ENCODE measurements at places on chromosomes 7 and 10.

GRCh38 chr10:122657729-122658128 is 41.9 kb downstream of the C10orf120 start:
- DNase-seq: no peak

GRCh38 chr10:135601-136464 is 578 bp downstream of the ZMYND11 start:
- no peak for DNase-seq

DNA sequence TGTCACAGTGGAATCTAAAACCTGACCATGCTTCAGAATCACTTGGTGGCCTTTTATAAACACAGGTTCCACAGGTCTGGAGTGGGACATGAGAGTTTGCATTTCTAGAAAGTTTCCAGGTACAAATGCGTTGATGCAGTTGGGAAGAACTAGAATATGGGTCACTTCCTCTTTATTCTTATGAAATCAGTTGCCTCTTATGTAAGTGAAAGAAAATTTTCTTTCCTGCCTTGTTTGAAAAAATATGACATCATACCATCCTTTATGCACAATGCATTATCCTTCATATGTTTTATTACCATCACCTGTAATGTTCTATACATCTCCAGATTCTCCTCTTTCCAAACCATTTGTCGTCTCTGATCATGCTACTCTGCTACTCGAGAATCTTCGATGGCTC is 44.0 kb downstream of the PLXNA4 start:
- no peak for DNase-seq

GRCh38 chr7:3867863-3868262 is 566.8 kb downstream of the SDK1 start:
- DNase-seq: no peak

GRCh38 chr10:121332829-121333765 is 265.1 kb downstream of the FGFR2 start:
- no peak for DNase-seq

GRCh38 chr7:16913643-16914042 is 31.9 kb upstream of the AGR3 start:
- DNase-seq: no peak

- no peak for DNase-seq
These were observed 48.3 kb downstream of the ITIH5 start for GRCh38 chr10:7618461-7618860.

GRCh38 chr7:2158331-2159175 is 74.2 kb downstream of the MAD1L1 start:
- no peak for DNase-seq

DNA sequence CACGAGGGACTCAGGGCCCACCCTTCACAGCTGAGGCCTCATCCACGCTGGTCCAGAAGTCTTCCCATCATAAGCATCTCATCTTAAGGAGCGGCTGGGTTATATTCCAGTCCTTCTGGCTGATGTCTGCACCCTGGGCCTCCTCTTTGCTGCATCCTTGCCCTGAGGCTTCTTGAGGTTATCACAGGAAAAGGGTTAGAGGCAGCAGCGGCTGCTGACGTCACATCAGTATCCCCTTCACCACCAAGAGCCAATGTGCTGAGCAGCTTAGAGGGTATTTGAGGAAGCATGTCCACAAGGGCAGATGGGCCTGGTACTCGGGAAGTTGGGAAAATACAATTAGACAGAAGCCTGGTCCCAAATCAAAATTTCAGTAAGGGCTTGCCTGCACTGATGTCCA is 125.1 kb downstream of the PLXNA4 start:
- DNase-seq: no peak

DNA sequence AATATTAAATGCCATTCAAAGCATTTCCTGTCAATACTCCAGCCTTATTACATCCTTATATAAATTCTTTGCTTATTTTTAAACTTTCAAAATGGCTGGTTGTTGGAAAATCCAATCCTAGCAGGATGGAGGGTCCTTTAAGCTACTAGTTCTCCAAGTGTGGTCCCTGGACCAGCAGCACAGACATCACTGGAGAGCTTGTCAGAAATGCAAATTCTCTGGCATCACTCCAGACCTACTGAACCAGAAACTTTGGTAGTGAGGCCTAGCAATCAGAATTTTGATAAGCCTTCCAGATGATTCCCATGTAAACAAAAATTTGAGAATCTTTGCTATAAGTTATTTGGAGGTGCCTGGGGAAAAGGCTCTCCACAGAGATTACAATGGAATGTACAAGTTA is 43.8 kb downstream of the CALCR start:
- DNase-seq: no peak

GRCh38 chr7:85070967-85071628 is 115.8 kb downstream of the SEMA3D start:
- no peak for DNase-seq

DNA sequence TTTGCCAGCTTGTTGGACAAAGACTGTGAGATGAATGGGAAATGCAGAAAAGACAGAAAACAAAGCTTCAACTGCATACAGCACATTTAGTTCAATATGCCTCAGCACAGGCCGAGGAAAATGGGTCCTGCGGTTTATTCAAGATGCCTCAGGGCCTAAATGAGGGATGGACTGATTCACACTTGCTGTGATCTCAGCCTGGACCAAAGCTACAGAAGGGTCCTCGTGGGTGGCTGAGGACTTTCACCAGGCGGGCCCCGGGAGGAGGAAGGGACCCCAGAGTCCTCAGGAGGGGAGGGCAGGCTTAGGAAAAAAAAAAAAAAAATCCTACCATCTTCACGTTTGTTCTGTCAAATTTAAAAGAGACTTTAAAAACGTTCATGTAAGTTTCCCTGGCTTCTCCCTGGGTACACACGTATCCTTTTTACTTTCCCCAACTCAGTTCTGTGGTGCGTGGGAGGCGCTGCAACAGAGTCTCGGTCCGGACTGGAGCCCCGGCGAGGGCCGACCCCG is 624 bp upstream of the ZNF783 start:
- DNase-seq: peak; percentile 21

DNA sequence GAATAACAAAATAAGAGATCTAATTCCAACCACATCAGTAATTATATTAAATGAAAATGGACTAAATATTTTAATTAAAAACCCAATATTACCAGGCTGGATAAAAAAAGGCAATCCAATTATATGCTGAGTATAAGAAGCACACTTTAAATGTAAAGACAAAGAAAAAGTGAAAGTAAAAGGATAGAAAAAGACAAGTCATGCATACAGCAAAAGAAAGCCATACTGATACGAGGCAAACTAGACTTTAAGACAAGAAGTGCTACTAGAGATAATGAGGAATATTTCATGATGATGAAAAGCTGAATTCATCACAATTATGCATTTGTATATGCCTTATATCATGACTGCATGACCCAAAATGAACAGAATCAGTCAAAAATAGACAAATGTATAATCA is 628.6 kb downstream of the PHTF2 start:
- no peak for DNase-seq

- DNase-seq: no peak
These were observed at the start of gene FUOM for GRCh38 chr10:133357285-133358161. Gene FUOM, minus strand, starts transcription at chr10:133358019. Its CDS starts 12 bp downstream, at chr10:133358007.

GRCh38 chr7:132856416-132856815 is 225.5 kb downstream of the CHCHD3 start:
- no peak for DNase-seq

GRCh38 chr7:91336106-91336505 is 71.9 kb downstream of the FZD1 start:
- no peak for DNase-seq

DNA sequence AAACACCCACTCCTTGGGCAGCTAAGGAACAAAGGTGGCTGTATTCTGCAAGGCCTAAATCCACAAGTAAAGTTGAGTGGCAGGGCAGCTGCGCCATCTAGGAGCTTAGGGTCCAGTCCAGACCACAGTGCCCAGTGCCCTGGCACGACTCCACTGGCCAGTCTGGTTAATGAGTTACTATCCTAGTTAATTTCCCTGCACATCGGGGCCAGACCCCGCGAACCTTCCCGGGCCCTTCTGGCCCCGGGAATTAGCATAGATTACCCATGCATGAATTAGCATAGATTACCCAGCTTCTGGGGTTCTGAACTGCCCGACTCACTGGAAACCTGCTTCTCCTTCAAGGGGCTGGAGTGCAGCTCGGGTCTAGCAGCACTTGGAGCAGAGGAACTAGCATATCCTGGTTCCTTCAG is 3.2 kb upstream of the EMX2 start:
- DNase-seq: no peak

- no peak for DNase-seq
These were observed 128.3 kb upstream of the LSM8 start for GRCh38 chr7:118055647-118056046.

GRCh38 chr10:1160561-1161314 is 104.6 kb downstream of the WDR37 start:
- no peak for DNase-seq

DNA sequence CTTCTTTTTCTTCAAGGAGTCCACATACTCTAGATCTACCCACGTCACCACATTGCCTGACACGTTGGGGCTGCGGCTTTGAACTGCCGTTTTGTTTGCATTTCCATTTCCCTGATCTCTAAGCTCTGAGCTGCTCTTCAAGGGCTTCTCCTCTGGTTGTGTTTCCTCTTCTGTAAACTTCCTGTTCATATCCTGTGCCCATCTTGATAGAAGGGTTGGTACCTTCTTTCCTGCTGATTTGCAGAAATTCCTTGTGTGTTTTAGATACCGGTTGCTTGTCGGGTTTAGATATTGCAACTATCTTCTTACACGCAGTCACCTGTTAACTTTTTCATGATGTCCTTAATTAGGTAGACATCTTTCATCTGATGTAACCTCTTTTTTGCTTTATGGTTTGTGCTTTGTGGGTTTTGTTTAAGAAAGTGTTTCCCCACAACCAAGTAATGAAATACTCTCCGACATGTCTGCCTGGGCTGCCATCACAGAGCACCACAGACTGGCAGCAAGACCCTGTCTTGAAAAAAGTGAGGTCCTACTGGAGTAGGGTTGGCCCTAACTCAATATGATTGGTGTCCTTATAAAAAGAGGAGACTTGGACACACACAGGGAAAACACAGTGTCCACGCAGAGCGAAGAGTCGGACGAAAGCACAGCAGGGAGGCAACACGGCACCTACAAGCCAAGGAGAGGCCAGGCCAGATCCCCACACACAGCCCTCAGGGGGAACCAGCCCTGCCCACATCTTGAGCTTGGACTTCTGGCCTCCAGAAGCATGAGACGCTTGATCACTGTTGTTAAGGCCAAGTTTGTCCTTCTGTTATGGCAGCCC is 99.1 kb upstream of the PDGFA start:
- no peak for DNase-seq

- DNase-seq: no peak
These were observed 38.2 kb upstream of the TMEM236 start for GRCh38 chr10:17713758-17714157.

DNA sequence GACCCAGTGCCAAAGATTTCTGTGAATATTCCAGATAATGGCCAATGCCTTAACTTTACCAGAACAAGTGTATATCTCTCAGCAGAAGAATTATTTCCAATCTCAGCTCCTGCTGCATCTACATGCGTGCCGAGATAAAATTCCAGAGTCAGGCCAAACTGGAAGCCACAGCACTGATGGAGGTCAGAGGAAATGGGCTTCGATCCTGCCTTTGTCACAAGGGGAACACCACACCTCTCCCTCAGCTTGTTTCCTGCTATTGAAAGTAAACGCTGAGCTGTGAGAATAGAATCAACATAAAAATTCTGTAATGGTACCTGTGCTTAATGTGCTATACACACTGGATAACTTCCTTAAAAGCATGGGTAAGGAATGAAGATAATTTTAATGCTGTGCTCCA is 255.5 kb downstream of the NEBL start:
- no peak for DNase-seq

- DNase-seq: no peak
These were observed 489.8 kb upstream of the ZMIZ1 start for GRCh38 chr10:78578929-78579328.

GRCh38 chr7:55246171-55246570 is 119.0 kb upstream of the LANCL2 start:
- DNase-seq: no peak

- DNase-seq: no peak
These were observed 463.6 kb downstream of the PLXNA4 start for GRCh38 chr7:132112657-132113056.

DNA sequence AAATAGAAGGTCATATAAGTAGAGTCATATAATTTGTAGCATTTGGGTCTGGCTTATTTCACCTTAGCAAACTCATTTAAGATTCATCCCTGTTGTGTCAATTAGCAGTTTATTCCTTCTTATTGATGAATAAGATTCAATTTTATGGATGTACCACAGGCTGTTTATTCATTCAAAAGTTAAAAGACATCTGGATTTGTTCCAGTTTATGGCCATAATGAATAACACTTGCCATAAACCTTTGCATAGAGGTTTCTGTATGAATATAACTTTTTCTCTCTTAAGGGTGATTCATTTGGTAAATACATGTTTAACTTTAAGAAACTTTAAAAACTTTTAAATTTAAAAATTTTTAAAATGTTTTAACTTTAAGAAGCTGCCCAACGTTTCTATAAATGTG is 66.4 kb downstream of the CPED1 start:
- DNase-seq: no peak

- no peak for DNase-seq
These were observed 85.0 kb upstream of the KIF5B start for GRCh38 chr10:32141018-32141807.

DNA sequence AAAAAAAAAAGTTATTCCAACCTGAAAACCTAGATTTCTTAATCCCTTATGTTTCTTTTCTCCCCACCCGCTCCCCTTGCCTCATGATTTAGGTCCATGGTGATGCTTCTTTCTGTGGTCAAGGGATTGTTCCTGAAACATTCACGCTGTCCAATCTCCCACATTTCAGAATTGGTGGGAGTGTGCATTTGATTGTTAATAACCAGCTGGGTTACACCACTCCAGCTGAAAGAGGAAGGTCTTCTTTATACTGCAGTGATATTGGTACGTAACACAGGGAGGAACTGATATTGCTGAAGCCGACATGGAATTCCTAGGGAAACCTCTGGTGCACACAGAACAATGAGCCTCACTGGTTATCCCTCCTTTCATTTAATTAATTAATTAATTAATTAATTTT is 22.7 kb downstream of the DHTKD1 start:
- DNase-seq: no peak

GRCh38 chr7:91089382-91089963 is 174.8 kb upstream of the FZD1 start:
- DNase-seq: no peak

DNA sequence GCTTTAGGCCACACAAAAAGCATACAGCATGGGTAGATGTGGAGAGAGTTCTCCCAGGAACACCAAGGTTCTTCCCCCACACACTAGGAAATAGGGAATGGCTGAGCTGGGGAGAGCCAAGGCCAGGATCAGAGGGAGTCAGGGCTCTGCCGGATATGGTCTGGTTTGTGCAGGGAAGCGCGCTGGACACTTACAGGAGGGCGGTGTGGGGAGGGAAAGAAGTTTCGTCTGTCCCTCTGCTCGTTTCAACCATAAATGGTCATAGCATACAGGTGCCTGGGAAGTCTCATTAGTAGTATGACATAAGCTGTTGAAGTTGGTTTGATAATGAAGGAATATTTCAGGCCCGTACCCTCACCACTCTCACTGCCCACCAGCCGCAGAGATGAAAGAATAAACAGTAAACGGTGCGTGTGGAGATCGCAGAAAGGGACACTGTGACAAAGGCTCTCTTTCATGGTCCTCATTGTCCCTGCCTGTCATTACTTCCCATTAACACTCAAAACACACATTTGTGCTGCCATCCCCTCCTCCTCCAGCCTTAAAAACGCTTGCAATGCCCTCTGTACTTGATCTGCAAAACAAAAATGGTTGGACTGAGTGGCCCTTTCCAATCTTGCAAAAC is 207.2 kb downstream of the CELF2 start:
- DNase-seq: no peak

- no peak for DNase-seq
These were observed 65.8 kb upstream of the FRMD4A start for GRCh38 chr10:14396411-14397048.

- no peak for DNase-seq
These were observed 539.4 kb upstream of the MGMT start for GRCh38 chr10:128927497-128928161.

All from GM04503 (cell line).